ENCODE measurements at places on chromosomes 7 and 10.

DNA sequence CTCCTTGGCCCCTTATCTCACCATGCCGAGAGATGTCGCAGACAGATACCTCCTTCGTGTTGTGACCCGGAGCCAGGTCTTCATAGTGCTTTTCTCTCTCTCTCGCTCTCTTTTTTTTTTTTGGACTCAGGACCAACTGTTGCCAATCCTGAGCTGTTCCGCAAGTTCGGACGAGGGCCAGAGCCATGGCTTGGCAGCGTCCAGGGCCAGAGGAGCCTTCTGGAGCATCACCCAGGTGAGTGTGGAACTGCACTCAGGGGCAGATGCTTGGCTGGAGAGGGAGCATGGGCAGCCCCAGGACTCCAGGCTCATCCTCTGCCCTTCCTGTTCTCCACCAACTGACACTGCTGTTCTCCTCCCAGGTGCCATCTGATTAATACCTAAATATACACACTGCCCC is 7.8 kb downstream of the ZNF862 start:
- no peak for DNase-seq

- DNase-seq, result no peak
Measured at GRCh38 chr7:111414374-111414773, 147.9 kb downstream of the IMMP2L start.

- peak; percentile 31 for DNase-seq
Measured at GRCh38 chr7:30348083-30348560, 63.7 kb downstream of the ZNRF2 start.

DNA sequence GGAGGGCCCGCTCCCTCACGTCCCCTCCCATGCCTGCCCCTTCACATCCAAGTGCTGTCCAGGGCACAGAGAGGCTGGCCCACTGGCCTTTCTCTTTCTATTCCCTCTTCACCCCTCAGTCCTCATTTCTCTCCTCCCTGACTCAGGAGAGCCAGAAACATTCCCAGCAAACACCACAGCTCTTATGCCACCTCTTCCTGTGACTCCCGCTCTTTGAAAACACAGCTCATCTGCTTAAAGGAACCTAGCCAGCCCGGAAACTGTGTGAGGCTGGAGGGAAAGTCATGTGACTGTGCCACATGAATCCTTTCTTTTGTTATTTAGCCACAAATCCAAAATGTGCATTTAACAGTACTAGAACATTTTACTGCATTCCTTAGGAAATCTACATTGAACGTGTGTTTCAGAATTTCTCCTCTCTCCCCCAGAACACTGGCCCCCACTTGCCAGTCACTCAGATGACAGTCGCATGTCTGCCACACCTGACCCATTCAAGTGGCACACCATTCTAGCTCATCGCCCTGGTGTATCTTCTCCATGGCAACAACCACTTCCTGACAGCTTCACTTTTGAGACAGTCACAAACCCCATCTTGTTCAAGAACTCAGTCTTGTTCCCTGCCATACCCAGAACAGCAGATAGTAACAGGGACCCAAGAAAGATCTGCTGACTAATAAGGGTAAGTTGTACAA is 42.8 kb downstream of the GRB10 start:
- no peak for DNase-seq

DNA sequence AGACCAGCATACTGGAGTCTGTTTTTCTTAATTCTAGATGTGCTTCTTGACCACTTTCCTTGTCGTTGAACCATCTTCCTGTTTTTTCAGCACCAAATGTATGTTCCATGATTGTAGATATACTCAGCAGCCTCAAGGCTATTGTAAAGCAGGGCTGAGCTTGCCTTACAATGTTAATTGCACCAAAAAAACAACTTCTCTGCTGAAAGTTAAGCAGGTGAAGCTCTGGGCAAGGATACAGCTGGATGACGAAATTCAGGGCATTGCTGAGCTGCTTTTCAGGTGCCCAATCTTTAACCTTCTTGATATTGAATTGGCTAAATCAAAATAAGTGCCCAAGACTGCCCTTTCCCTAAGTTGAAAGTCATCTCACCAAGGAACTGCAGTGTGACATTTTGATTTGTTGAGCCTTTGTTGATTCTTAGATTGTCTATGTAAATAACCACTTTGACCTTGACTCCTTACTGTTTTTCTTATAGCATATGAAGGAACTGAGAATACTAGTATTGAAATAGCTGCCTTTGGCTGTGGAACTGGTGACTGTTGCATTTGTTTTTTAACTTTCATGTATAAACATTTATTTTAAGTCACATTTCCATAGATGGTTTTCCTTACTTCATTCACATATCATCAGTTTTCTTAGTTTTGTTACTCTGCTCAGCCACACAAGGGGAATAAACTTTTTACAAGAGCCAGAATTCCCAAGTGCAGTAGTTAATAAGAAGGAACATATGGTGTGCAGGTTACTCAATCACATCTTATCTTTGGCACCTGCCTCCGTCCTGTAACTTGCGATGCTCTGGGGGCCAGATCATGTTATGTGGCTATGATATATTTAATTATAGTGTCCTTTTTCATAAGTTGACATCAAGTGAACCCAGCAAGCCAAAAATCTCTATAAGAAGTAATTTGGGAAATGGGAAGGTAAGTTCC is 3.1 kb downstream of the AHCYL2 start:
- no peak for DNase-seq

DNA sequence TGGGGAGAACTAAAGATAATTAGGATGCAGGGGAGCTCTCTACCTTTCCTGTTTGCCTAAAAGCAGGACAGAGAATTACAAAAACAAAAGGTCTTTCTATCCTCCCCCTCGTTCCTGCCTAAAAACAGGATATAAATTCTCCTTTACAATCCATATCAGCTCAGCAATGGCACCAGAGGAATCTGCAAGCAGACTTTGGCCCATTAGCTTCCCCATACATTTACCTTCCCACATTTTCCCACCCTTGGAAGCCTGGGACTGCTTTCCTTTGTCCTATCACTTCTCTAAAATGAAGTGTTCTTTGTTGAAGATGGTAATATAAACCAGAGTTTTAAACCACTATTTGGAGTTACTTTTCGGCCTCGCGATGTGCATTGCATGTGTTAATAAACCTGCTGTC is 15.5 kb downstream of the SHTN1 start:
- no peak for DNase-seq

DNA sequence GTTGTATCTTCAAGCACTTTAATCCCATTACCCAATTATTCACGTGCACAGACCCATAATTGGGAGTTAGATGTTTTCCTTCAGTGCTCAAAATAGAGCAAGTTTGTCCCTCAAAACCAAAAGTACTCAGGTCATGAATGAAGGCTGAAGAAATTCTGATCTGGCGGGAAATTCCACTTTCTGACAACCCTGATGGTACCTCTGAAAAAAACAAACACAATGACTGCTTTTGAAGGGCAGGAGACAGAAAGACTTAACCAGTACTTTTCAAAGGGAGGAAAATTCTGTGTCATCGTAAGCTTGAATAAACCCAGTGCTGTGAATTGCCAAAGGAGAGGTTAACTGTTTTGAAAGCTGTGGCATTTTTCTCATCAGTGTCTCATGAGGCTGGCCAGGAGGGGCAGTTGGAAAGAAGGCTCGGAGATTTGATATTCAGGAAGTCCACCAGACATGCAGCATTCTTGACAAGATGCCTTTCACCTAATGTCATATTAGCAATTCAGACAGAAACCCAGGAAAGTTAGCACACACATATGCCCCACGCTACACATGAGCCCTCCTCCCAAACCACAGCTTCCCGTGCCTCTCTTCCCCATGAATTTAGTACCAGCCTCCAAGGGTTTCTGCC is 347.0 kb downstream of the KCNMA1 start:
- DNase-seq, result peak; percentile 79

DNA sequence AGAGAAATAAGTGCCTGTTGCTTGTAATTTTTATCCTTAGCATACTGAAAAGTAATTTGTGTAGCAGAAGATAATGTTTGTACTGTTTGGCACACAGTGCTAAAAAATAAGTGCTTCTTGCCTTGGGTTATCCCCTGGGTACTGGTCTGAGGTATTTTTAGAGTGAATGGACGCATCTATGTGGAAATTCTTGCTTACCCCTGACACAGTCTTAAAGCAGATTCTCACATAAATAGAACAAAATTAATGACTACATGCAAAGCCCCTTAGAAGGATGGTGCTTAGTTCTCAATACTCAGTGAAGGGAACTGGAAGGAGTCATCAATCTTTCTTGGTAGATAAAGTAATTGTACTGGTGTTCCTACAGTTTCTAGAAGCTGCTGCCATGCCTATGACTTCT is 548.6 kb downstream of the ARL4A start:
- no peak for DNase-seq

DNA sequence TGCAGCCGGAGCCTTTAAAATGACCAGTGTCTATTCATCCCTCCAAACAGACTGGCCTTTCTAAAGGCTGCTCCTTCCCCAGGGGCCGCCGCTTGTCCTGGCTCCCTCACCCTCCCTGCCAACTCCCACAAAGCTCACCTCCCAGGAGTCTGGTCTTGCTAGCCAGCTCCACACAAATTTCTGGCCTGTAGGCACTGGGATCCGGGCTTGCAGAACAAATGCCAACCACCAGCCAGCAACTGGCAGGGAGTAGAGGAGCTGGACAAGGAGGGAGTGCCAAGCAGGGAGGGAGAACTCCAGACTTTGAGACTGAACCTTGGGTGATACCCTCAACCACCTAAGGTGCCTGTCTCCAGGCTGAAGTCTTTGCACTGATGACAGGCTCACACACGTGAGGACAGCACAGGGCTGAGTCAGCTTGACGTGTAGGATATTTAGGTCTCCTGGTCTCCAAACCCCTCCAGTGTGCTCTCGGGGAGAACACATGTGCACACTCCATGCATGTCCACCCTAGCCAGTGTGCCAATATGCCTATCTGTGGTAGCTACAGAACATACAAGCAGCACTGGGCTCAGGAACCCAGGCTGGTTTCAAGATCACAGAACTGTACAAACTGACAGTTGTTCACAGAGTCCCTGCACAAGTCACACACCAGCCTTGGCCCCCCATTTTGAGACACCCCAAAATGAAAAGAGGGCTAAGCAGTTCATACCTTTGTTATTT is 6.0 kb downstream of the PAX2 start:
- peak; percentile 58 for DNase-seq

GRCh38 chr10:70903262-70903921 is 15.0 kb upstream of the PCBD1 start:
- peak; percentile 95 for DNase-seq

GRCh38 chr7:158774952-158775351 is 54.4 kb downstream of the ESYT2 start:
- DNase-seq, result no peak

DNA sequence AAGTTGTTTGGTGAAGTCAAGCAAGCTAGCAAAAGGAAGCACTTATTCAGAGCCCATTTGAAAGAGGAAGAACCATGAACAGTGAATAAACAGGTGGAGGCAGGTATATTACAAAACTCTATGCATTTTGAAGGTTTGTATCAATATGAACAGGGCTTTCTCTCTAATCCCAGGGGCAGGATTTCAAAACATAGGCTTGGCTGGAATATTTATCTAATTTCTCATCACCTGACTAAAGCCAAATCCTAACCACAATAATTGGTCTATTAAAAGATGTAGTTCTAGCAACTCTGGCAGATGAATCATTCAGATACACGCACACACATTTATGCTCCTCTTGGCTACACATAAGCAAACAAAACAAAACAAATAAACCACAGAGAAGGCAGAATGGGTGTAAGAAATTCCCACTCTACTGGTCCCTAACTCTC is 554.4 kb downstream of the INHBA start:
- peak; percentile 77 for DNase-seq

DNA sequence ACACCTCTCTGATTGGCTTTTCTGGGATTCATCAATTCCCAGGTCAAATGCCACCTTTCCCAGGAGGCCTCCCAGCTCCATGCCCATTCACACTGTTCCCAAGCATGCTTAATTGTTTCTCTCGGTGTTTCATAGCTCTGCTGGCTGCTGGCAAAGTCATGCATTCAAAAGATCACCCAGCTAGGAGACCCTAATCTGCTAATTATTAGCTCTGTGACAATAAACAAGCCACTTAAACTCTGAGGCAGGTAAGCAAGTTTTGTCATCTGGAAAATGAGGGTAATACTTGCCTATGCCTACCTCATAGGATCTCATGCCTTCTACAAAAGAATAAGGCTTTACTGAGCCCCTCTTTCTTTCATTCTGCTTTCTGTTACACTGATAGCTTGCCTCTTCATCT is 828 bp upstream of the KEL start:
- no peak for DNase-seq

DNA sequence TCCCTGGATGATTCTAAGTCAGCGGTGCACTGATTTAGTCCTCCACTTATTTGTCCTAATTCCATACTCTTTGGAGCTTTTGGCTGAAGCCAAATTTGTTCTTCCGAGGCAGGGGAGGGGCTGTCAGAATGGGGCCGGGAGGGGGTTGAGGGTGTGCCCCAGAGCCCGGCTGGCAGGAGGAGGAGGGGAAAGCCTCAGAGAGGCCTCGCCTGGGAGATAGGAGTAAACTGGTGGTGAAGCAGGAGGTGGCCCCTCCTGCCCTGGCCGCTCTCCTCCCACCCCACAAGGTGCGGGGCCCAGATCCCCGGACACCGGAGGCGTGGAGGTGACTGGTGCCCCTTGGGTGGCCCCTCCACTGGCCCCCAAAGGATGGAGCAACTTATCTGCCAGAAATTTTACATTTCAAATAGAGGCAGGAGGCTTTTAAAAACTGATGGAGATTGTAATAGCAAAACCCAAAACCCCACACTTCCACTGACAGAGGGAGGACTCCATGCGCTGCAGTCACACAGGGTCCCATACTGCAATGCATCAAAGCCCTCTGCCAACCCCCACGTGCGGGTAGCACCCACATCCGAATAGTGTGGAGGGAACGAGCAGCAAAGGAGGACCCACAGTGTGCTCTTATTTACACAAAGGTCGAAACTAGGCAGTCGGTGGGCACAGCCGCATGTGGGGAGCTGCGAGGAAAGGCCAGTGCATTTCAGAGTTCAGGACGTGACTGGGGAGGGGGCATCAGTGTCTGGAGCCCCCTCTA is 61.9 kb downstream of the CAMK2B start:
- DNase-seq, result no peak

- no peak for DNase-seq
Measured at GRCh38 chr7:155361947-155362346, 64.3 kb downstream of the INSIG1 start.

DNA sequence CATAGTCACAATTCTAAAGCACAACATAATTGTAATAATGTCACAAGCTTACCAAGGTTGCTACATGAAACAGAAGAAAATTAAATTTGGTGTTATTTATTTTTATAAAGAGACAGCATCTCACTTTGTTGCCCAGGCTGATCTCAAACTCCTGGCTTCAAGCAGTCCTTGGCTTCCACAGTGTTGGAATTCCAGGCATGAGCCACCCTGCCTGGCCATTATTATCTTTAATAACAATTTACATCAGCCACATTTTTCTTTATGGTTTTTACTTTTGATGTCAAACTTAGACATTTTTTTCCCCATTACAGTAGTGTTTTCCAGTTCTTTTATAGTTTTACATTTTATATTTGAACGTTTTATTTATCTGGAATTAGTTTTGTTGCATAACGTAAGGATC is 46.7 kb downstream of the BMPR1A start:
- DNase-seq, result no peak
